CD4-positive, alpha-beta T cell treated with Interferon alpha-2 for 1 hour (primary cell): ENCODE measurements at places on chromosomes 5 and 9.

DNA sequence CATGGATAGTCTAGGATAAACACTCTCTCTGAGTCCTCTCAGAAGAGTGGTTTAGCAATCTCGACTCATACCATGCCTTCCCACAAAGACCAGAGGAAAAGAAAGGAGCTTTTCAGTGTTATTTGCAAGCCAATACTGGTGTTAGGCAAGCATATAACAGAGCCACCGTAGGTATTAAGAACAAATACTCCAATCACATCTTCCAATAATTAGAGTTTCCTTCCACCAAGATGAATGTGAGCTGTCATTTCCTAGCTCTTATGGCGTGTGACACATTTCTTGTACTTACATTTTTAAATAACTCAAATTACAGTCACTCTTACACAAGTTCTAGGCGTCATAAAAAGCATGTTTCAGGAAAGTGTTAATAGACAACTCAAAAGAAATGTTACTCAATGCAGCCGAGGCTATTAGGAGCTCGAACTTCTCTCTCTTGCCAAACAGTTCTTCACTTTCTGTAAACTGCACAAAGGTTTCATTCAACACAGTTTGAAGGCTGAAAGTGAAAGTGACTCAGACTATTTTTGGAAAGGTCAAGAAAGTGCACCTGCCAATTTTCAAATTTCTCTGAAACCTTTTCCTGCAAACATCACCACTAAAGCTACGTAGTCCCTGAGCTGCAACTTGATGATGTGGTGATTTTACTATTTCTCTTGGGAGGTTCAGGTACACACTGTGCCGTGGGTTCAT lies 153.8 kb downstream of the AUH start:
- peak; percentile 53 for DNase-seq

GRCh38 chr9:109086221-109086620 lies 33.5 kb downstream of the TMEM245 start:
- no peak for DNase-seq

DNA sequence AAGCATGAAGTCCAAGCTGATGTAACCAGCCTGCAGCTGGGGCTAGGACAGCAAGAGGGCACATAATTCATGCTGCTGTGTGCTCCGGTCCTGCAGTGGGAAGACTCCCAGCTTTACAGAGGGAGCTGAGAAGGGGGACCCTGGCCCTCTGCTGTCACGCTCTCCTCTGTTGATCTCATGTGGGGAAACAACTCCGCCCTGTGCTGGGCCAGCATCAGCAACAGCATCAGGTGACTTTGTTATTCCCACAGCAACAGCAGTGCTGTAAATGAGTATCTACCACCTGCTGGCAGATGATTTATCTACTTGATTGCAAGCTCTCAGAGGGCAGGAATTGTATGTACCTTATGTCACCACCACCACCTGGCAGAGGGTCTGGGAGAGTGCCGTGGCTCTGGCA lies 176.2 kb downstream of the COL23A1 start:
- no peak for DNase-seq

GRCh38 chr9:123597048-123597447 lies 241.1 kb downstream of the CRB2 start:
- DNase-seq: no peak

GRCh38 chr5:37637165-37637845 lies 202.5 kb downstream of the GDNF start:
- no peak for DNase-seq

DNA sequence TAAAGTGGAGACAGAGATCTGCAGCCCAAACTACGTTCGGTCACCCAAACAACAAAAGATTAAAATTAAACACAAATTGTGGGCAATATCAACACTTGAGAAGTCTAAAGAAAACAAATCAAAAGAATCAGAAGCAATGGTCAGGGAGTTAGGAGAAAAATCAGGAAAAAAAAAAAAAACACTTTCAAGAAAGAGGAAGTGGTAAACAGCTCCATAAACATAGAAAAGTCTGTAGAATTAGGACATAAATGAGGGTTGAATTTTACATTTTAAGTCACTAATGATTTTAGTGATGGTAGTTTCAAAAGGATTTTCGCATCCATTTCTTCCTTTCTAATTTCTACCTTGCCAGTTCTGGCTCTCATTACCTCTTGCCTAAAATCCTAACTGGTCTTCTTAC lies 10.1 kb downstream of the RNF145 start:
- no peak for DNase-seq

- DNase-seq: no peak
Measured at GRCh38 chr9:21933865-21934264, 60.3 kb downstream of the CDKN2A start.

DNA sequence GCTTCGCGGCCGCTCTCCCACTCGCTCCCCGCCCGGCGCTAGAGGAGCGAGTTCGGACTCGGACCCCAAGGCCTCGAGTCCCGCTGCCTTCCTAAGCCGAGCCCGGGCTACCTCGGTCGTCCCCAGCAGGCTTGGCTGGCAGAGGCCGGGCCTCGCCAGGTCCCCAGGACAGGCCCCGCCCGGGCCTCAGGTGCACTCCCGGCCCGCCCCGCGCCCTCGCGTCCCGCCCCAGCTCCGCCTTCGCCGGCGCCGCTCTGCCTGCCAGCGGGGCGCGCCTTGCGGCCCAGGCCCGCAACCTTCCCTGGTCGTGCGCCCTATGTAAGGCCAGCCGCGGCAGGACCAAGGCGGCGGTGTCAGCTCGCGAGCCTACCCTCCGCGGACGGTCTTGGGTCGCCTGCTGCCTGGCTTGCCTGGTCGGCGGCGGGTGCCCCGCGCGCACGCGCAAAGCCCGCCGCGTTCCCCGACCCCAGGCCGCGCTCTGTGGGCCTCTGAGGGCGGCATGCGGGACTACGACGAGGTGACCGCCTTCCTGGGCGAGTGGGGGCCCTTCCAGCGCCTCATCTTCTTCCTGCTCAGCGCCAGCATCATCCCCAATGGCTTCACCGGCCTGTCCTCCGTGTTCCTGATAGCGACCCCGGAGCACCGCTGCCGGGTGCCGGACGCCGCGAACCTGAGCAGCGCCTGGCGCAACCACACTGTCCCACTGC lies at the start of gene SLC22A5:
TSS of gene SLC22A5 (plus strand) at position 237 of the 707 bp plus-strand sequence. CDS start at position 500, 263 bp downstream.
- peak; percentile 61 for DNase-seq

DNA sequence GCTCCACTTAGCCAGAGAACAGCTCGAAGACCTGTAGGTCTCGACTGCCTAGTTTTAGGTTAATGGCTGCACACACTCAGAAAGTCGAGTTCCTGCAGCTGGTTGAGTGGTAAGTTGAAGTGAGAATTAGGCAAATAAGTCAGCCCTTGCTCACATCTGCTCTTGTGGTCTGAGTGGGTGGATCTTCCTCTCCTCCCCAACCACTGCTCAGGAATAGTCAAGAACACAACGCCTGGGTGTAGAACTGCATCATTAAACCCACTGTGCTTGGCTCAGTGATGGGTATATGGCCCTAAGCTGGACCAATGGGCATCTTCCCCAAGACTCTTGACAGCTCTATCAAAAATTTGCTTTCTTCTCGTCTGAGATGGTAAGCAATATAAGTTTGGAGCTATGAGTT lies 20.9 kb upstream of the ADAM19 start:
- peak; percentile 57 for DNase-seq

DNA sequence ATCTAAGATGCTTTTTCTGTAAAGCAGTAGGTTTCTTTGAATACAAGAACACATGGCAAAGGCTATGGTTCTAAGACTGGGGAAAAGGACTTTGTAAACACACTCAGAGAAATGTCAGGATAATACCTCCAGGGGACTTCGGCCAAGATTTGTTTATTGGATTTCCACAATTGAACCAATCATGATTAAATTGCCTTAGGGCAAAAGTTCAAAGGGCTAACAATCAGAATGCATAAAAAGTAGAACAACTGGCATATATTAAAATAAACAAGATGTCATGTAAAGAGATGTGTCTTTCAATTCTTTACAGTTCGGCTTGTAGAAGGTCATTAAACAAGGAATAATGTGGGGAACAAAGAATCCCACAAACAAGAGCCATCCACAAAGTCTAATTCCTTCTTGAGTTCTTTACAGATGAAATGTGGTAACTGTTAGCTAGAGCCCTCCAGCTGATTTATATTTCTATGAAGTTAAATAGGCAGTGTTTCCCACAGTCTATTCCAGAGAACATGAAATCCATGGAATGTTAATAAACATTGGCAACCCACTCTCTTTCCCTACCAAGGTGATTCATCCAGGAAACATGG lies 565.5 kb downstream of the ZNF608 start:
- no peak for DNase-seq

- DNase-seq: no peak
Measured at GRCh38 chr5:123391009-123391408, 32.2 kb downstream of the CEP120 start.

GRCh38 chr9:108978205-108978604 lies 35.1 kb downstream of the CTNNAL1 start:
- no peak for DNase-seq

GRCh38 chr5:53201746-53202145 lies 92.2 kb upstream of the MOCS2 start:
- no peak for DNase-seq

DNA sequence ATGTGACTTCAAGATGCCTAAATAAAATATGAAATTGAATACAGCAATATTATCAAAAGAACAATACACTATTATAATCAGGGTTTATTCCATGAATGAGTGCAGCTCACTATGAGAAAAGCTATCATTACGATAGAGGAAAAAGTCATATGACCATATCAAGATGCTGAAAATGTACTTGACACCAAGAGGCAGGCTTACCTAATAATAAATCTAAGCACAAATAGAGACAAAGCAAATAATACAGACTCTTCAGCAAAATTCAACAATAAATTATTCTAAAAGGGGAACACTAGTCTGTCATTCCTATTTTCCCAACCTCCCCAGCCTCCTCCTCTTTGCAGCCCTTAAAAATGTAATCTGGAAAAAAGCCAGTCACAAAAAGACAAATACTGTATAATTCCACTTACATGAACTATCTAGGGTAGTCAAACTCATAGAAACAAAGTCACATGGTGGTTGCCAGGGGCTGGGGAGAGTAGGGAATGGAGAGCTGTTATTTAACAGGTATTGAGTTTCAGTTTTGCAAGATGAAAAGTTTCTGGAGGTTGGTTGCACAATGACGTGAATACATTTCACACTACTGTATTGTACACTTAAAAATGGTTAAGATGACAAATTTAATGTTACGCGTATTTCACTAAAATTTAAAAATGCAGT lies 148.4 kb downstream of the NFIB start:
- DNase-seq: no peak

DNA sequence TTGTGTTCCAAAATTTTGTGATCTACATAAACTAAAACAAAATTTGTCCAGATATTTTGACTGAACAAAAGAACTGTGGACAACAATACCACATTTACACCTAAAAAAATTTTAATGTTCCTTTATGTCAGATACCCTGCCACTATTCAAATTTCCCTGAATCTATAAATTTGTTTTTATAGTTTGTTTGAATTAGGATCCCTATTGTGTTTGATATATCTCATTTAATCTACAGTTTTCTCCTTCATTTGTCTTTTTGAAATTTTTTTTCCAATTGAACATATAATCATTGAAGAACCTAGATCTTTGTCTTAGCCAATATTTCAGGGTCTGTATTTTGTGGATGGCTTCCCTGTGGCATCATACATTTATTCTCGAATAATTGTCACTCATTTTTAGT lies 5.7 kb downstream of the AGGF1 start:
- no peak for DNase-seq

GRCh38 chr9:129987047-129987446 lies 55.9 kb downstream of the FNBP1 start:
- no peak for DNase-seq

DNA sequence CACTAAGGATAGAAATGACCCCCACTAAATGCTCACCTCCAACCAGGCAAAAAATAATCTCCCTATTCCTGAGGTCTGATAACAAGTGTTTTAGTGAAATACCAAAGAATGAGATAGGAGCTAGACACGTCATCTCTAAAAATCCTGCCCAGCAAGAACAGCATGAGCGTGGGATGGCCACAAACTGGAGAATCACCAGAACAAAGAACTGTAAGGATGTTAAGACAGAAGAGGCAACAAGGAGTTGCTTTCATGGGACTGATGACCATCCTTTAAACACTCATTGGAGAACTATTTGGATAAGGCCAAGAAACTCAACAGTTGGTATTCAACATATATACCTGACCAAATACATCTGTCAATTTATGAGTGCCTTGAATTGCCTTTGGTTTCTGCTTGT lies 113.7 kb downstream of the RASEF start:
- DNase-seq: no peak

DNA sequence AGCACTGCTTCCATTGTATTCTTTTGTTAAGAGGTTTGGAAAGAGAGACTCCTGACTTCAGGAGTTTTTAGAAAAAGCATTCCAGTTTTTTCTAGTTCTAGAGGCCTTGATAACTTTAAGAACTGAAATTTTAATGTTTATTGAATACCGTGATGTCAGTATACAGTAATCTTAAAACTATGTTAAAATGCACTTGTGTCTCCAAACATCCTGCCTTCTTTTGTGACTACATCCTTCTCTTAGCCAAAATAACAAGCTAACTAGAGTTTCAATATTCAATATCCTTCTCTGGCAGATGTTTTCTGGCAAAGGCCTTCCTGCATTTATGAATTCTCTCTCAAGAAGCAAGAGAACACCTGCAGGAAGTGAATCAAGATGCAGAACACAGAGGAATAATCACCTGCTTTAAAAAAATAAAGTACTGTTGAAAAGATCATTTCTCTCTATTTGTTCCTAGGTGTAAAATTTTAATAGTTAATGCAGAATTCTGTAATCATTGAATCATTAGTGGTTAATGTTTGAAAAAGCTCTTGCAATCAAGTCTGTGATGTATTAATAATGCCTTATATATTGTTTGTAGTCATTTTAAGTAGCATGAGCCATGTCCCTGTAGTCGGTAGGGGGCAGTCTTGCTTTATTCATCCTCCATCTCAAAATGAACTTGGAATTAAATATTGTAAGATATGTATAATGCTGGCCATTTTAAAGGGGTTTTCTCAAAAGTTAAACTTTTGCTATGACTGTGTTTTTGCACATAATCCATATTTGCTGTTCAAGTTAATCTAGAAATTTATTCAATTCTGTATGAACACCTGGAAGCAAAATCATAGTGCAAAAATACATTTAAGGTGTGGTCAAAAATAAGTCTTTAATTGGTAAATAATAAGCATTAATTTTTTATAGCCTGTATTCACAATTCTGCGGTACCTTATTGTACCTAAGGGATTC lies 43.1 kb downstream of the NDFIP1 start:
- DNase-seq: peak; percentile 74

- DNase-seq: no peak
Measured at GRCh38 chr5:28543473-28544098, 1505.2 kb upstream of the CDH9 start.

GRCh38 chr9:5593904-5594303 lies 35.0 kb upstream of the RIC1 start:
- no peak for DNase-seq

- no peak for DNase-seq
Measured at GRCh38 chr9:83435301-83435700, 102.9 kb downstream of the FRMD3 start.

GRCh38 chr9:82583524-82583923 lies 479.4 kb downstream of the RASEF start:
- DNase-seq: no peak

GRCh38 chr9:89498852-89499480 lies 1.1 kb upstream of the SEMA4D start:
- peak; percentile 75 for DNase-seq

GRCh38 chr9:37444890-37445289 lies 20.4 kb downstream of the ZBTB5 start:
- no peak for DNase-seq
